ENCODE measurements at places on chromosomes 5 and 9.

- no peak for DNase-seq
Observed at GRCh38 chr9:93131599-93132286, 2.3 kb downstream of the NINJ1 start.

DNA sequence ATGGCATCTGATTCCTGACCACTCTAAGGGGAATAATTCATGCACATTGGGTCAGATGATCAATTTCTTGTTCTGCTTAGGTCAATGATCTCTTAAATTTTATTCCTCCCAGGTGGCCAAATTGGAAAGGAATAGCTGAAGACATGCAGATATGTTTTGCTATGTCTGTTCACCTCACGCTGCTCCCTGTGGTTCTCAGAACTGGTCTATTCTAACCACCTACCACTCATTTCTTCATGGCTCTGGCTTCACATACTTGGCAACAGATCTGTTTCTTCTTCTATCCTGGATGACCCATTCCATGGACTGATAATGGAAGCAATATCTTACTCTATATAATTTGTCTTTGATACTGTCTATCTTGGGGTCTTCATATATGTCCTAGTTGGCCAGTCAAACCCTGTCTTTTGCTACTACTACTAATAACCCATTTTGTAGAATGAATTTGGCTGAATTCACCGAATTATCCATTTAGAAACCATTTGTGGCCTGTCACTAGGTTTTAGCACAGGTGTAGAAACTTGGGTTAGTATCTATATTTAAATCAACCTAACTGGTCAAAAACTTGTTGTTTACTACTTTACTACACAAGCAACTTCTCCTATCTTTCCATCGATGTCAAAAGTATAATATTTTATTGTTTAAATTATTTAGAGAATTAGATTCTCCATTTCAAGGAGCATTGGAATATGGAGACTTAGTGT, 650.9 kb downstream of the TLE4 start:
- no peak for DNase-seq

DNA sequence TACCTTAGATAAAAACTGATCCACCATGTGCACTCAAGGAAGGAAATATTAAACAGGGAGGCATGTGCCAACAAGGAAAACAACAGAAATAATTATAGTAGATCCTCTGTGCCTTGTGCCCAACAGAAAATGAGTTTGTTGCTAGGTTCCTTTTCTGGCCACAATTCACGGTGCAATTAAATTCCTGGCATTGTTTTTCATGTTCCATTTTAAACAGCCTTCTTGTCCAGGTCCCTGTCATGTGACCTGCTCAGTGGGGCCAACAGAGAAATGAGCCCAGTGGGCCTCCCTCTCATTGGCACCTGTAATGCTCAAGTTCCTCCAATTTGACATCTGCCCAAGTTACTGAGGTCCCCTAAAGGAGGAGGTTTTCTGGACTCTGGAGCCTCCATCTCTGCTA, 56.5 kb downstream of the SPOCK1 start:
- no peak for DNase-seq

- DNase-seq, result peak; percentile 31
Observed at GRCh38 chr5:141637767-141638419, 1.1 kb downstream of the RELL2 start.

DNA sequence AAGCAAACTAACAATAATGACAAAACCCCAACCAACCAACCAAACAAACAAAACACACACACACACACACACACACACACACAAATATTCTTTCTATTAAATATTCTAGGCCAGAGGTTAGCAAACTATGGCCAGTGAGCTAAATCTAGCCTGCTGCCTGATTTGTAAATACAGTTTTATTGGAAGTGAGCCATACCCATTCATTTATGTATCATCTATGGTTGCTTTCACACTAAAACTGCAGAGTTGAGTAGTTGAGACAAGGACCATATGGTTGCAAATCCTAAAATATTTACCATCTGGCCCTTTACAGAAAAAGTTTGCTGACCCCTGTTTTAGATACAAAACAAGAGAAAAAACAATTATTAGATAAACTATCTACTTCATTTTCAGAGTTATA, 620.5 kb upstream of the SEMA6A start:
- DNase-seq, result no peak

DNA sequence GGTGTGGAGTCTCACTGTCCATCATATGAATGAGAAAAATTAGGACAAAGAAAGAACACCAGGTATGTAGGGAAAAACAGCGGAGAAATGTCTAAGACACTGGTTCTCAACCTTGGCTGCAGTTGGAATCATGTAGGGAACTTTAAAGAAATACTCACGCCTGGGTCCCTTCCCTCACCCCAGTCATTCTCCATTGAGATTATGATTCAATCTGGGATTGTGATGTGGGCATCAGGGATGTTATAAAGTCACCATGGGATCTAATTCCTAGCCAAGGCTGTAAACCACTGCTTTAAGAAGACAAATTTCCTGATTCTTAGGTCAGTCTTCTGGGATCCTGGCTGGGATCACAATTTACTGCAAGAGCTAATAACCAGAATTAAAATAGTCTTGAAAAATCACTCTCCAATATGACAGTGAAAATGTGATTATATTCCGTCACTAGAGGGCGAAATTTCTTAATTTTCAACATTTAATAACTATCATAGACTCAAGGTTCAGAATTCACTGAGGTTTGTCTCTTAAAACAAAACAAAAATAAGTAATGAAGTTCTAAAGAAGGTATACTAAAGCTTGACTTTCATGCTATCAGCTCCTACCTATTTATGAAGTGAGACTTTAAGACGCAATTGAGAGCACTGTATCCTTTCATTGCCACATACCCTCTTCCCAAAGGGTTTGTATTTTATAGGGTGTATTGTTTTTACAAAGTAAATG, 60.5 kb downstream of the GLDC start:
- no peak for DNase-seq

DNA sequence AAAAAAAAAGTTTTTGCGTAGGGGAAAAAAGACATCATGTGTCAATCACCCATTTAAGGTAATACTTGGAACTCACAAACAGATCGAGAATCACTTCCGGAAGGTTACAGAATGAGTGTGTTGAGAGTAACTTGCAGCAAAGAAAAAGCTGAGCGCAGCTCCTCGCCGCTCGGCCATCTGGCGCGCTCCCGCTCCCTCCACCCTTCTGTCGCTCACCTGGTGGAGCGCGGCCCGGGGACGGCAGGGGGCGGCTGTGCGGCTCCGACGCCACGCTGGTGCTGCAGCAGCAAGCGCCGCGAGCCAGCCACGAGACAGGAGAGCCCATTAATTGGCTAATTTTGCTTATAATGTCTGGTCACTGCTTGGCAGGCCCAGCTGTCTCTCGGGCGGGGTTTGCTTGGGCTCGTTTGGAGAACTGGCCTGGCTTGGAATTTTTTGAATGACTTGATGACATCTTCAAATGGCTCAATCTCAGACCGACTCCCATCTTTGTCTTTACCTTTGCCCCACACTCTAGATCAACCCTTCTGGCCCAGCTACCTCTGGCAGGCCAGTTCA, 601.8 kb downstream of the CCDC171 start:
- peak; percentile 22 for DNase-seq

DNA sequence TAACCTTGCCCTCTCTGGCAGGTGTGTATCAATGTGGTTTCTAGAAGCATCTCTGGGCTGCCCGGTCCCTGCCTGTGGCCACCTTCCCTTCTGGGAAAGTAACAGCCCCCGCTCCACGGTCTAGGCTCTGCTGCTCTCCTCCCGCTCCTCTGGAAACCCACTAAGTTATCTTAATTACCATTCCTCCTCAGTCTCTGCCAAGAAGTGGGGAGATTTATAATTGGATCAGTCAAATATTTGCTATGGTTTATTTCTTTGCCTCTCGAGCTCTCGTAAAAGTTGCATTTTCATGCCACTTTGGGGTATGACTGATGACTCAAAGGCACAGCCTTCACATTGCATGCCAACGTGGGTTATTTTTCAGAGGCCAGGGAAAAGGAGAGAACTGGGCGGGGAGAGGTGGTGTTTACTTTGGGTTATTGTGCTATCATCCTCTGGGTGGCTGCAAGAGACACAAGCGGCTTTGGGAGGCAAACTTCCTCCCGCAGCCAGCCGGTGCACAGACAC, 205.3 kb upstream of the WWC1 start:
- DNase-seq, result no peak

DNA sequence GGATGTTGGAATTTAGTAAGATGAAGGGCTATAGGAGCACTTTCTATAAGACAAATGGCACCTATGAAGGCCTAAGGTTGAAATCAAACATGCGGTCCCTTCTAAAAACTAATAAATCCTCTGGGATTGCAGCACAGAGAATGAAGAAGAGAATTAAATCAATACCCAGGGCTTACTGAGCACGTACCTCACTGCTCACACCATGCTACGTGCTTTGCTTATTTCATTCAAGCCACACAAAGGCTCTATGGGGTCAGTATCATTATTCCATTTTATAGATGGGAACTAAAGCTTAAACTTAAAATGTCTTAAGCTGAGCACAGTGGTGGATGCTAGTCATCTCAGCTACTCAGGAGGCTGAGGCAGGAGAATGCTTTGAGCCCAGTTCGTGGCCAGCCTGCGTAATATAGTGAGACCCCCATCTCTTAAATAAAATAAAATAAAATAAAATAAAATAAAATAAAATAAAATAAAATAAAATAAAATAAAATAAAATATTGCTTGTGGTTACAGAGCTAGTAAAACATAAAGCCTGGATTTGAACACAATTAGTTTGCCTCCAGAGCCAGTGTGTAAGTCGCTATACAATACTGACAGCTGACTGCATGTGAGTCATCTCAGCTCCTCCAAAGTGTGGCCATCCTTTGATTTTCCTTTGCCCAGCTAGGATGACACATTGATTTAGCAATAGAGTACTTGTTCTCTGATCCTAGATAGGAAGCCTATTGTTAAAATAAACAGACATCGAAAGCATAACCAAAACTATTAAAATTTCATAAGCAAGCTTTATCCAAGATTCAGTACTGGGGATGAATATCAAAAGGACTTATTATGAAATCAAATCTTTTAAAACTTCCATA, 20.9 kb upstream of the DPYSL3 start:
- no peak for DNase-seq

DNA sequence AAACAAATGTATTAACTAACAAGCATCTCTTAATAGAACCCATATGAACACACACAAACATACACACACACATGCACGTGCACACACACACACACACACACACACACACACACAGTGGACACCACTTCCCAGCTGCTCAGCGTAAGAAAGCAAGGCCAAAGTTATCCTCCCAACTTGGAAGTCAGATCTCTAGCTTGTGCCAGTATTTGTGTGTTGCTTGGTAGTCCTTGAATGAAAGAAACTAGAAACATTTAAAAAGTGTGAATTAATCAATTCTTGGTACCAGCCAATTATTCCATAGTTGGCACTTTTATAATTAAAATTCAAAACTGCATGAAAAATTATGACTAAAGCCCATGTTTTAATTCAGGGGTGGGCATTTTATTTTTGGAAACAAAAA, 178.1 kb downstream of the TMEM161B start:
- DNase-seq, result no peak

GRCh38 chr9:14309403-14309802, 4.5 kb downstream of the NFIB start:
- no peak for DNase-seq

GRCh38 chr5:172594431-172594830, 46.6 kb upstream of the NEURL1B start:
- no peak for DNase-seq

DNA sequence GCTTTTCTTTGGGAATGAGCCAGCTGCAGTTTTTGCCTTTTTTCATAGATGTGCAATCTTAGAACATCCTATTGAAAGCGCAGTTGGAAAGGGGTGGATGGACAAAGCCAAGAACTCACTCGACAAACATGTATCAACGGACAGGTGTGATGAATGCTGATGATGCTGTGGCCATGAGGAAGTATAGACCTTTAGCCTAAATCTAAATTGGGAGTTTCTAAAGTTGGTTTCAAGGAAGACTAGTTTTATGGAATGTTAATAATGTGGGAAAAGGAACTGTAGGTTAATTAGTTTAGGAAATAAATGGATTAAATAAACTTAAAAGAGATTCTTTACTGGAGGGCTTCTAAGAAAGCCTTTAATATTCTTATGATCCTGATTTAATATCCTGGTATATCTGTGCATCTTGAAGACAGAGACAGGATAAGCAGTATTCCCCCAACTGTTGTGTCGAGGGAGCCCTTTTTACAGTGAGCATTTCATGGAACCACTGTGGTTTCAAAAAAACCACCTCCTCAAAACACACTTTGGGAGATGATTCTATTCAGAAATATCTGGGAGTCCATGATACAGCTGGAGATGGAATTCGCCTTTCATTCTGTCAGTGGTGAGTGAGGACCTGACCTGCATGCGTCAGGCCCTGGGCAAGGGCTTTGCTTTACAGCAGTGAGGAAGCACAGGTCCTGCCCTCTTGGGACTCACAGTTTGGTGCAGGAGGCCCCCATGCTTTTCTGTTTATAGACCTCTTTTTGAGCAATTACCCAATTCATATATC, 82.6 kb downstream of the AOPEP start:
- no peak for DNase-seq

GRCh38 chr5:177146891-177147638, 13.5 kb downstream of the NSD1 start:
- DNase-seq, result no peak

DNA sequence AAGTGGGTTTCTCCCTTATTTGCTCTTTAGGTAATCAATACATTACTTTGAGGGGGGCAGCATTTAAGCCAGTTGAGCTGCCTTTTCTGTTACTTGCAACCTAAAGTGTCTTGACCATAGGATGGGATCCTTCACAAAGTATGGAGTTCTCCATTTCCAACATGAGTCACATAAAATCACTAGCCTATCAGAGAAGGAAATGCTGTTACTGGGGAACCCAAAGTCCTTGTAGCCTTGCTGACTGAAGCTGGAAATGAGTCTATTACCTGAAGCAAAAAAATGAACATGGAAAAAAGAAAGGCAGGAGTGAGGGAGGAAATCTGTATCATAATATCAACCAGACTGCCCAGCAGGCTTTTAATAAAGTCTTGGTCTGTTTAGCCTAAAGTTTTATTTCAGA, 42.8 kb upstream of the SLIT3 start:
- no peak for DNase-seq

DNA sequence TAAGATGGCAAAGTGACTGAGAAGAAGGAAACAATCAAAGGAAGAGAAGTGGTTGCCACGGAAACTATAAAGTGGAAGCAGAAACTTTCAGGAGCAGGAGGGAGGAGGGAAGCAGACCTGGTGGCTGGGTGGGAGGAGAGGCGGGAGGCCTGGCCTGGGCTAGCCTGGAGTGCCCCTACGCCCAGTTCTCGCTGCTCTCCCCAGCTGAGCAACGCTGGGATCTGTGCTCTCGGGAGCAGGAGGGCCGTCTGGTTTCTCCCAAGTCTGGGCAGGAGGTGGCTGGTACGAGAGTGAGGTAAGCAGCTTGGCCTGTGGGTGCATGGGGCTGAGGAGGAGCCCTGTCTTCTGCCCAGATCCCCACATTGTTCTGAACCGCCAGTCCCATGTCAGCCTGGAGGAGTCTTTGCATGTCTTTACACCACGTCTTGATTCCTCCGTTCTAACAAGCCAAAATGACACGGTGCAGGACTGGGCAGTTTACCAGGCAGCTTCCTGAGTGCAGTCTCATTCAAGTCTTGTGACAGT, 15.0 kb upstream of the DAB2IP start:
- no peak for DNase-seq

All from stimulated activated CD8-positive, alpha-beta memory T cell treated with anti-CD3 and anti-CD28 coated beads, Interleukin-15, amount 100 ng/mL, for 4 hours (primary cell).